ENCODE measurements at places on chromosomes 5 and 9.

- no peak for DNase-seq
Measured at GRCh38 chr9:35516479-35516878, 26.6 kb downstream of the RUSC2 start.

- no peak for DNase-seq
Measured at GRCh38 chr5:137015540-137016116, 483.5 kb downstream of the SPOCK1 start.

DNA sequence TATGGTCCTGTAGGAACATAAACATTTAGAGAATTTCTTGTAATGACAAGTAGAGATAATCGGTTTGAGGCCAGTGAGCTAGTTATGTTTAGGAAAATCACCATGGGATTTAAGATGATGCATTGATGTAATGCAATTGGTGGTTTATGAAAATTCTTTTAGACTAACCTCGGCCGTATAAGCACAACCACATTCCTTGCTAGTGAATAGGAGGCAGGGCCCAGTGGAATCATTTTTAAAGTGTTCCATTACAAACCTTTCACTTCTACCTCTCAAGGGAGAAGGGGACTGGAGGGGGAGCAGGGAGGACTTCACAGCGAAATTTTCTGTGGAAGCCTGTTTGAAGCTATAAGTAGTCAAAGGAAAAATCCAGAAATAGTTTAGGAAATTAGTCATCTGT lies 71.8 kb upstream of the NFIL3 start:
- DNase-seq: no peak

DNA sequence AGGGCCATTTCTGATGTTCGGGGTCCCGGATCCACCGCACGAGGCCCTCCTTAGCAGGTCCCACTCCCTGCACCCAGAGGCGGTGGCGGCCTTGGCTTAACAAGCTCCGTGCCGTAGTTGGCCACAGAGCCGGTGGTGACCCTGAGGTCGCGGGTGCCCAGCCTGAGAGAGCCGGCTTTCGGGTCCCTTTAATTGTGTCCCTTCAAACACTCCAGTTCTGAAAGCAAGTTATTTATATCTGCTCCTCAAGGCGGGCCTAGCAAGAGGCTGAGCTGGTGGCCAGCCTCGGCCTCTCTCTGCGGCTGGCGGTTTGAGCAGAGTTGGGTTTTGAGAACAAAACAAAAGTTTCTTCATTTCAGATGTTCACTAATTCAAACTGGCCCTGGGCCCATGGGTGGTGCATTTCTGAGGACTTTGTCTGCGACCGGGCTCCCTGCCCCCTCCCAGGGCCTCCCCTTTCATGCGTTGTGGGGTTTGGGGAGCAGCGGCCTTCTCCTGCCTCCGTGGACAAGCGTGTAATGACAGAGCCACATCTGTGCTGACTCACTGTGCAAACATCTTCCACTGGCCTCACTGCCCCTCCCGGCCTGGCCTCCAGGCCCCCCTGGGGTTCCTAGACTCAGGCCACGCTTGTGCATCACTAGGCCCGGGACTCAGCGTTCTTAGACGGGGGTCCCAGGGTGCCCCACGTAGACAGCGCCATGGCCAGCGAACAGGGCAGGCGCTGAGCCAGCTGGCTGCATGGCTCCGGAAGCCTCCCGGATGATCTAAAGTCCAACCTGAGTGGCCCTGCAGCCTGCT lies 49.4 kb upstream of the COL5A1 start:
- DNase-seq: no peak

GRCh38 chr9:98968601-98969337 lies 25.1 kb downstream of the COL15A1 start:
- DNase-seq: no peak

DNA sequence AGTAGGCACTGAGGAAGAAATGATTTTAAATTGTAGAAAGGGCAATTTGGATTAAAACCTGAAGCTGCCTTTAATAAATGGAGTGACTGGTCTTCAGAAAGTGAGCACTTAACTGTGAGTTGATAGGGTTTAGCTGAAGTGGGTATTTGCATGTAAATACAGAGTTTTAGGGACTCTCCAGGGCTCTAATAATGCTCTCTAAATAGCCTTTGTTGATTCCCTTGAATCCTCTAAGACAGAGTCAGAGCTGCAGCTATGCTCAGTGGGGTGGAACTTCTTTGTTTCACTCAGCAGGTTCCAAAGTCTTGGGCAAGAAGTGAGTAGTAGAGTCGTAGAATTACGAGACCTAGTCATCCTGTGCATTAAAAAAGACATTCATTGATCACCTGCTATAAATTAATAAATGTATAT lies 21.4 kb downstream of the GLRA1 start:
- DNase-seq: no peak

DNA sequence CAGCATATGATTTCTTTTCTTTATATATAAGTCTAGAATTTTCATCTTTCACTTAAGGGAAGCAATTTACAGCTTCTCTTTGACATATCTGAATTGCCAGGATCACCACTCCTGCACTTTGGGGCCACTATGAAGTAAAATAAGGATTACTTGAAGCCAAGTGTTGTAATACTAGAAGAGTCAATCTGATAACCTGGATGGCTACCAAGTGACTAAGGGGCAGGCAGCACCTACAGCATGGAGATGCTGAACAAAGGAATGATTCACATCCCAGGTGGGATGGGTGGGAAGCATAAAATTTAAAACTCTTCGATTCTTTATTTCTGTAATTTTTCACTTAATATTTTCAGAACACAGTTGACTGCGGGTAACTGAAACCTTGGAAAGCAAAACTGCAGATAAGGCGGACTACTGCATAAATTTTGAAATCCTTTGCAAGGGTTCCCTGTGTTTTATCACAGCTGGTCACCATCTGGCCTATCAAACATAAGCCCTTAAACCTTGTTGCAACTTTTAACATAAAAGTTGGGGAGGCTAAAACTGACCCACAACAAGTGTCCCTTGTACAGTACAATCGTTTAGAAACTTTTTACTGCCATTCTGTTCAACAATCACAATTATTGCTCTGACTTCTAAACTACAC lies 31.2 kb downstream of the NR3C1 start:
- no peak for DNase-seq

- DNase-seq: no peak
Measured at GRCh38 chr9:17800418-17800817, 221.6 kb downstream of the SH3GL2 start.

Measured in activated CD8-positive, alpha-beta T cell treated with anti-CD3 and anti-CD28 coated beads for 36 hours (primary cell).